GM13976 (cell line): ENCODE measurements at places on chromosomes 5 and 9.

- no peak for DNase-seq
Observed at GRCh38 chr9:28155671-28156070, 582.4 kb upstream of the C9orf72 start.

- DNase-seq: no peak
Observed at GRCh38 chr9:94801681-94802080, 75.2 kb downstream of the AOPEP start.

DNA sequence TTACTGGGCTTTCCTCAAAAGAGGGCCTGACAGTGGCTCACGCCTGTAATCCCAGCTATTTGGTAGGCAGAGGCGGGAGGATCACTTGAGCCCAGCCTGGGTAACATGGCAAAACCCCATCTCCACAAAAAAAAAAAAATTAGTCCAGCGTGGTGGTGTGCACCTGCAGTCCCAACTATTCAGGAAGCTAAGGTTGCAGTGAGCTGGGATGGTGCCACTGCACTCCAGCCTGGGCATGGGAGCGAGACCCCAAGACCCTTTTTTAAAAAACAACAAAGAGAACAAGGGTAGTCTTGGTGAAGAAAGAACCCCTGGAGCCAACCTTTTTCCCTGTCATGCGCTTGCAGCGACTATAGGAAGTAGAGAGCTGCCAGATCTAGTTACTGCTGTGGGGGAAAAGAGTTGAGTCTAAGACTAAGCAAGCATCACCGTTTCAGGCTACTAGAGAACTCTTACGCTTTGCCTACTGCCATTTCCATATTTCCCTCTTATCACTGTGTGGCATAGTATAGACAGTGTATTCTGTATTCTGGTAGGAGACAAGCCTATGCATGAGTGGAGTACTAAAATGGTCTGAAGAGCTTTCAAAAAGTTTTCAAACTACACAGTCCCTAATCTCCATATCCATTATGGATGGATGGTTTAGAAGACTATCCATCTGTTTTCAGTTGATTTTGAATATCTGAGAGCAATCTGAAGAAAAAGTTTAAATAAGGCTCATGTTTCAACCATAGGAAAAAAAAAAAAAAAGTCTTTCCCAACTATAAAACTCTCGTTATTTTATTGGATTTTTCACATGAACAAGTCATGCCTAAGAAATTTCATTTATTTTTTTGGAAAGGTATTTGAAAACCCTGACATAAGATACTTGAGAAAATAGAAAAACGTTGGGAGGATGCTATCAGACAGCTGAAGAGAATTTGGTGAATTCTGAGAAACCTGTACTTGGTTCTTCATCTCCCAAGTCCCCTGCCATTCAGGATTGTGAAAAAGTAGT is 2.6 kb downstream of the C9orf40 start:
- DNase-seq: no peak

DNA sequence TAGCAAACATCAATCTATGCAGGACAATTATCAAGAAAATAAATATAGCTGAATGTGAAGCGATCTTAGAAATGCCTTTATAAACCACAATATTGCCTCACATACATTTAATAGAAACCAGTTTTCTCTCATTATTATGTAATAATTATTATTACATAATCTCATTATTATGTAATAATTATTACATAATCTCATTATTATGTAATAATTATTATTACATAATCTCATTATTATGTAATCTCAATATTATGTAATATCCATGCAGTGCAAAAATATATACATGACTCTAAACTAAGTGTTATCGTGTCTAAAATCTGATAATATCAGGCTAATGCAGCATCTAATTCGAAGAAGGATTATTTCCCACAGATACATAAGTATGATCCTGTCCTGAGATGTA is 563.9 kb upstream of the SEMA6A start:
- no peak for DNase-seq

GRCh38 chr5:40551496-40552491 is 127.9 kb upstream of the PTGER4 start:
- no peak for DNase-seq

DNA sequence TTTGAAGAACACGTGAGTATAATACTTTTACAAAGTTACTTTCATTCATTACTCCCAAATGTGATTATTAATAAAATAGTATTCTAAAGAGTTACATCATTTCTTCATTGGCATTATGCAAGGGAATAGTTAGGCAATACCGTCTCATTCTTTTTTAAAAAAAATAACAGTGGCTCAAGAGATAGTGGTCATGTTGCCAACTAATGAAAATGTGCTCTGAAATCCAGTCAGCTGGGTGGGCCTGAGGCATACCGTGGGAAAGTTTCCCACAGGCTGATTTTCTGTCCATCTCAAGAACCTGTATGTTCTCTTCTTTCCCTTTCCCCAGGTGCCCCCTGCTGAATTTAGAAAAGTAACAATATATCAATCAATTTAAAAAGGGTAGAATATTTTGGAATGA is 40.8 kb upstream of the ROPN1L start:
- peak; percentile 31 for DNase-seq

DNA sequence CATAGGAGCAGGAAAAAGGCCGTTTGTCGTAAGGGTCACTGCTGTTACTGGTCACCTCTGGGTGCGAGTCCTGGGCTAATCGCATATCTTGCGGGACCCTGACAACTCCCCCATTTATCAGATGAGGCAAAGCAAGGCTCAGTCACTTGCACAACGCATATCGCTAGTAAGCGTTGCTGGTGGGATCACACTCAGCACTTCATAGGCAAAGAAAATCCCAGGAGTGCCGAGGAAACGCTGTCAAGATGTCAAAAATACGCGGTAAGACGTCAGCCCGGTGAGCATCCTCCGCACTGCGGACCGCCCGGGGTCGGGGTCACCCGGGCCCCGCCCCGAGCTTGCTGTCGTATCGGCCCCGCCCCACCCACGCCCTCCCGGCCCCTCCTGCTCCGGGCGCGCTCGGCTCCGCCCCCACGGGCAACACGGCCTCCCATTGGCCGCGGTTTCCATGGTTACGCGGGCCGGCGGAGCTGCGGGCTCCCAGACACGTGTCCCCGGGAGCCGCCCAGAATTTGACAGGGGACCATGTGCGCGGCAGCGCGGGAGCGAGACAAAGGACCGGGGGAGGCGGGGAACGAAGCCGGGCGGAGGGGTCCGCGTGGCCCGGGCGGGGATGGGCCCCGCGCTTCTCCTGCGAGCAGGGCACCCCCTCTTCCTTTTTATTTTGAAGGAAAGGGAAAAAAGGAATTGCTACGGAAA is 80.2 kb upstream of the IER5L start:
- peak; percentile 92 for DNase-seq

GRCh38 chr9:77569335-77569734 is 78.8 kb downstream of the GNA14 start:
- no peak for DNase-seq

DNA sequence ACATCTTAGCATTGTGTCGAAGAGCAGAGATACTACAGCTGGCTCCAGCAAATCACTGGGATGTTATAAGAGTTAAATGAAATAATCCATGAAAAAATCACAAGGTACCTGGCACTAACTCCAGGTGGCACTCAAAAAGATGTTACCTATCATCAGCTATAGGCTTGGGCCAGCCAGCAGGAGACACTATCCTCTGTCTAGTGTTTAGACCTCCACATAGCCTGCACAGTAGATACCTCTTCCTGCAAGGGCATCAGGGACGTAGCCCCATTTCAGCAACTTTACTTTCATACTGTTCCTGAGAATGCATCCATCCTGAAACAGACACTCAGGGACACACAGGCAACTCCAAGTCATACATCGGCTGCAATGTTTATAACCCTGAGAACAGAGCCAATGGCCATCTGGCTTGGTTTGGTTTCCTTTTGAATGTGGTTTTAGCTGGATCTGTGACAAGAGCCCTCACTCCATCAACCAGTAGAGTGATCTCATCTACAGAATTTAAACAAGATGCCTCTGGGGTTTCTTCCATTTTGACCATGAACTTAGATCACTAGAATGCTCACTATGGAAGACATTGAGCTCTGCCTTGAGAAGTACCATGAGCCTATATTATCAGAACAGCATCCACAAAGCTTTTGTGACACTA is 69.9 kb downstream of the TLE1 start:
- DNase-seq: no peak

- no peak for DNase-seq
Observed at GRCh38 chr5:32955814-32956213, 244.7 kb downstream of the NPR3 start.

GRCh38 chr5:179113945-179114641 is 53.9 kb downstream of the ZNF354C start:
- no peak for DNase-seq

- DNase-seq: no peak
Observed at GRCh38 chr5:98179791-98180755, 593.4 kb upstream of the RGMB start.

DNA sequence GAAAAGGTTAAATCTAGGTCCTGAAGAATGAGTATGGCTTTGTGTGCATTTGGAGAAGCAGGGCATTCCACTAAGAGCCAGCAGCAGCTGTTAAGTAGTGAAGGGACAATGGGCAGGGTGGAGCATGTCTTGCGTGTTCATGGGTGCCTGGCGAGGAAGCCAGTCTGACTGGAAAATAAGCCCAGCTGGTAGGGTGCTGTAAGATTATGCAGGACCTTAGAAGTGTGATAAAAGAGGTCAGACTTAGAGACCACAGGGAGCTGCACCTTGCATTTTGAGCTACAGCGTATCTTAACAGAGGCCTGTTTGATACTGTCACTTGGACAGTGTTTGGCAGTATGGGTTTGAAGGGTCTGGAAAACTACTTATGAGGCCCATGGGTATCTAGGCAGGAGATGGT is 131.7 kb upstream of the ELL2 start:
- no peak for DNase-seq

- no peak for DNase-seq
Observed at GRCh38 chr9:79430619-79431018, 141.1 kb upstream of the TLE4 start.

DNA sequence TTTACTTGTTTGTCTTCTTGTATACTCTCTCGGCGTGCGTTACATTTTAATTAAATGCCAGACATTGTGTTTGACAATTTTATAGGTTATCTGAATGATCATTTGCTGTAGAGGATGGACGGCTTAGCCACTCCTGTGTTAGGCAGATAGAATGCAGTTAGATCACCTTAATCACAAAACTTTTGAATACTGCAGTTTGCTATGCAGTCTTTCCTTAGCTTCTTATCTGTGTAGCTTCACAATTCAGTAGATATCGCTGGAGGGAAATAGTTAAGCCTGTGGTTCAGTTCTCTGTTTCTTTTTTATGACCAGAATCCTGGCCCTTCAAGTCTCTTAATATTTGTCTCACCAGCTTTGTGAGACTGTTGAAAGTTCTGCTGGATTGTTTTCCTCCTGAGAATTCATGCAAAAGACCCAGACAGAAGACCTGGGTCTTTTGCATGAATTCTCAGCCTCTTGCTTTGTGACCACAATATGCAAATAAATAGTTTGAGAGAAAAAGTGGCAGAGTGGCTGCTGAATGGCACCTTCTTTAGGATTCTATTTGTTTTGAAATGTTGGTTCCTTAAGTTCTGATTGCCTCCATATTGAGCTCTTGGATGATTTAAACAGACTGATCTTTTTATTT is 40.2 kb downstream of the RASA1 start:
- DNase-seq: no peak

DNA sequence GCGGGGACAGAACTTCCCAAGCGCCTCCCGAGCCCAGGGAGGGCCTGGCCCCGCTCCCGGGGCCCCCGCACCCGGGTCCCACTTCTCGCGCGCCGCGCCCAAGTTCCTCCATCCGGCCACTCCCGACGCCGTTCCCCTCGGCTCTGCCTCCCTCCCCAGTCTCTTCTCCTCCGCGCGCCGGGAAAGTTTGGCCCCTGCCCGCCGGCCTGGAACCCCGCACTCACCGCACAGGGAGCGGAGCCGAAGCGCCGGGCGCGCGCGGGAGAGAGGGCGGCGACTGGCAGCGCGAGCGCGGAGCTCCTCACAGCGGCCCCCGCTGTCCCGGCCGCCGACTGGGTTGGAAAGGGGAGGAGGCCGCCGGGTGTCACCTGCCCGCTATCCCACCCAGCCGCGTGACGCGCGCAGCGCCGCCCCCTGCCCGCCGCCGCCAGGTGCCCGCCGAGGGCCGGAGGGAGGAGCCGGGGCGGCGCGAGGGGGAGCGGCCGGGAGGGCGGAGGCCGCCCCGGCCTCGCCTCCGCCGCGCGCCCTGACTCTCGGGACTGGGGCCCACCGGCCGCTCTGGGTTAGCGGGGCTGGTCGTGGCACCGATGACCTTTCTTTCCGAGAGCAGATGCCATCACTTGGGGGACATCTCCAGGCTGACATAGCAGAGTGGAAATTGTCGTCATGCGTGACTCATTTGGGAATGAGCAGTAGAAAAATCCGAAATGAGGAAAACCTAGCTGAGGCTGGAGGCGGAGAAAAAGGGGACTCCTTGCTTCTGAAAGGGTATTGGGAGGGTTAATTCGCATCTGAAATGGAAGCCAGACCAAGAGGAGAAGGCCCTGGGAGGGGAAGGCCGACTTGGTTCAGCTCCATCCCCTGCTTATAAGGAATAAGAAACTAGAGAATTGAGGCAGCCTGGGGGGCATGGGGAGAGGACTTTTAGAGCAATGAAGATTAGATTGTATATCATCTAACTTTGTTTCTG is at the start of gene ELOVL7:
ELOVL7 (minus strand) TSS at position 334 of the 970 bp plus-strand sequence. CDS start 56,872 bp downstream, outside the sequence.
- peak; percentile 85 for DNase-seq

- DNase-seq: no peak
Observed at GRCh38 chr5:8997542-8998070, 548.3 kb downstream of the SEMA5A start.

DNA sequence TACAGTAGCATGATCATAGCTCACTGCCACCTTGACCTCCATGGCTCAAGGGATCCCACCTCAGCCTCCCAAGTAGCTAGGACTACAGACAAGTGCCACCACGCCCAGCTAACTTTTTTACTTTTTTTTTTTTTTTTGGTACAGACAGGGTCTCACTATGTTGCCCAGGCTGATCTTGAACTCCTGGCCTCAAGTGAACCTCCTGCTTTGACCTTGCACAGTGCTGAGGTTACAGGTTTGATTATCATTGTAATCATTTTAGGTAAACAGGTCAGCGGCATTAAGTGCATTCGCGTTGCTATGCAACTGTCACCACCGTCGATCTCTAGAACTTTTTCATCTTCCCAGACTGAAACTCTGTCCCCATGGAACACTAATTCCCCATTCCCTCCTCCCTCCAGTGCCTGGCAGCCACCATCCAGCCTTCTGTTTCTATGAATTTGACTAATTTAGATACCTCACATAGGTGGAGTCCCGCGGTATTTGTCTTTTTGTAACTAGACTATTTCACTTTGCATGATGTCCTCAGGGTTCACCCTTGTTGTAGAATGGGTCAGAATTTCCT is 5.8 kb upstream of the CARD19 start:
- DNase-seq: no peak

- no peak for DNase-seq
Observed at GRCh38 chr5:173333925-173334661, 5.9 kb upstream of the STC2 start.

- no peak for DNase-seq
Observed at GRCh38 chr9:126327714-126328185, 1.1 kb downstream of the MVB12B start.

- no peak for DNase-seq
Observed at GRCh38 chr5:124806373-124807077, 60.1 kb upstream of the ZNF608 start.

GRCh38 chr9:137689745-137690529 is 71.1 kb downstream of the EHMT1 start:
- DNase-seq: no peak
